ENCODE measurements at places on chromosomes 5 and 9.

- no peak for DNase-seq
Observed at GRCh38 chr9:85118990-85119755, 449.6 kb downstream of the NTRK2 start.

GRCh38 chr9:90631964-90632363 is 10.7 kb downstream of the DIRAS2 start:
- no peak for DNase-seq

- DNase-seq, result no peak
Observed at GRCh38 chr9:19690128-19690527, 98.7 kb downstream of the SLC24A2 start.

- DNase-seq, result no peak
Observed at GRCh38 chr9:120299785-120300184, 280.2 kb downstream of the CDK5RAP2 start.

GRCh38 chr9:71003346-71003745 is 118.1 kb downstream of the TRPM3 start:
- DNase-seq, result no peak

DNA sequence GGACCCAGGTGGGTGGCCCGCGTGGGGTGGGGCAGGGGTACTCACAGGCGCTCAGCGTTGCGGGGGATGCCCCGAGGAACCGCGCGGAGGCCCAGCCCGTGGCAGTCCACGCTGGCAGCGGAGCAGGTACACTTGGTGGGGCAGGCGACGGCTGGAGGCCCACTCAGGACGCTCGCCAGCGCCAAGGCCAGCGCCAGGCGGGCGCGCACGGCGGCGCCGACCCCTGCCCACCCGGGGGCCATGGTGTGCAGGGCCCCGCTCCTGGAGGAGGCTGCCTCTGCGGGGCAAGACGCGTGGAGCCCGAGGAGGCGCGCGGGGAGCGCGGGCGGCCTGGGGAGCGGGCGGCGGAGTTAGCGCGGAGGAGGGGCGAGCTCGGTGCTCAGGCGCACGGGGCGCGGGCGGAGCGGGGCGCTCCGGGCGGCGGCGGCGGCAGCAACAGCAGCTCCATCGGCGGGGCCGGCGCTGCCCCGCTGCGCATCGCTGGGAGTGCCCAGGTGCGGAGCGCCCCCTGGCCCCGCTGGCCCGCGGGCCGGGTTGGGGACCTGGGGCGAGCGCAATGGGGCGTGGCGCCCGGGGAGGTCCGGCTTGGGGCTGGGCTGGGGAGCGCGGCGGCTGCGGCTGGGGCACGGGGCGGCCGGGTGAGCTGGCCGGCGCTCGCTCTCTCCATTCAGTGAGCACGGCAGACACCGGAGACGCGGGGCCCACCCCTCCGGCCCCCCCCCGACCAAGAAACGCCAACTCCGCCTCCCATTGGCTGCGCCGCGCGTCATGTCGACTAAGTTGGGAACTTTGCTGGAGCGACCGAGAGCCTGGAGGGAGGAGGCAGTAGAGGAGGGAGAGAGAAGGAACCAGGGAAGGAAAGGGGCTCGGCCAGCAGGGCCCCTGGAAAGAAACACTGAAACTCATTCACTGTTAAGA is at the start of gene SLIT3:
Gene SLIT3, minus strand, starts transcription at position 672 of the 918 bp plus-strand sequence. Its CDS starts 430 bp downstream, at position 242.
- no peak for DNase-seq

DNA sequence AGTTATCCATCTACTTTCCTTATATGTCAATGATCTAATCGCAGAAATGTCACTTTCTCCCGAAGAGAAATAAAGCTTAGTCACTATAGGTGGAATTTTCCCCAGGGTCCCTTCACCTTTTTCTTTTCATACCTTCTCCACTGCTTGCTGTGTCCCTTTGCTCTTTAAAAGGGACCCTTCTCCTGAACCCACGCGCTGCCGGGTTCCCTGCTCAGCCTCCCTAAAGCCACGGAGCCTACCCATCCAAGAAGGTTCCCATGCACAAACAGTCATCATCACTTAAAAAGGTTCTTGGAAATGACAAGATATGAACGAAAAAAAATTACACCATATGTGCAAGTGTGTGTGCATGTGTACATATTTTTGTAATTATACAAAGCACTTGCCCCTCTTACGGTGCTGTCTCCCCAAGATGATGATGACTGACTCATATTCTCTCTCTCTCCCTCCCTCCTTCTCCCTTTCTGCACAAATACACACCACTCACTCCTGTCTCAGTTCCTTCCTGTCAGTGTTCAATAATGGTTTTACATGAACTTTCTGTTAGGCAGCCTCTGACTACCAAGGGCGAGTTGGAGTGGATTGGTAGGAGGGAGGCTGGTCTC is 1.5 kb upstream of the PTPRD start:
- no peak for DNase-seq

DNA sequence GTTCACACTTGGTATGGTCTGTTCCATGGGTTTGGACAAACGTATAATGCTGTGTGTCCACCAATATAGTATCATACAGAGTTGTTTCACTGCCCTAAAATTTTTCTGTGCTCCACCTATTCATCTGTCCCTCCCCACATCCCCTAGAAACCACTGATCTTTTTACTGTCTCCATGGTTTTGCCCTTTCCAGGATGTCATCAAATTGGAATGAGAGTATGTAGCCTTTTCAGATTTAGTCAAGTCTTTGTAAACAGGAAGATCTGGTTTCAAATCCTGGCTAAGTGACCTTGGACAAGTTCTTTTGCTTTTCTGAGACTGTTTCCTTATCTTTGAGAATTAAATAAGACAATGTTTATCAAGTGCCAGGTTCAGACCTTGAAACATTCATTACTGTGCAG is 13.2 kb upstream of the LVRN start:
- DNase-seq, result no peak

GRCh38 chr5:127813633-127814587 is 110.7 kb downstream of the CCDC192 start:
- DNase-seq, result no peak

Data from CD4-positive, alpha-beta T cell treated with Interleukin-21 for 1 hour (primary cell).